ENCODE measurements at places on chromosomes 12 and 14. TPM values are rescaled to one million over a fixed set of nuclear protein-coding genes. Genes with fewer than 3 reads are reported as not detected.

DNA sequence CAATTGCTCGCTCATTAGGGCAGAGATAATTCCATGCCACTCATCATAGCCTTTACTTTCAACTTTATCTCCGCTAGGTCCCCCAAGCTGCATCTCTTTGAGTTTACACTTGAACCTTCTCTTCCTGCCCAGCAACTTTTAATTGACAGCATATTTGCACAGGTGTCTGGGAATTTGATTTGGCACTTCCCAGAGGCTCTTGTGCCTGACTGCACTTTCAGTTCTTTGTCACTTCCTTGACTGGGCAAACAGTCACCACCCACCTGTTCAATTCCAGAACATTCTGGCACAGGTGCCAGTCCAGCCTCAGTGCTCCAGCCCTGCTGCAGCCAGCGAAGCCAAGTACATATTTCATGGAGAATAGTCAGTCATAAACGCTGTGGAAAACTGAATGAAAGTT, 110.1 kb upstream of the LRIG3 start:
- H3K27me3 ChIP-seq: no peaks in the 10 kb centered on the region
- H3K27ac ChIP-seq: no peak overlapping the region
- no peak for DNase-seq
- no peaks in the 10 kb centered on the region for H3K36me3 ChIP-seq

- peak overlapping the region; percentile 76 for H3K4me3 ChIP-seq
- H3K27me3 ChIP-seq: peaks cover 71% of the 10 kb centered on the region
- no peak for DNase-seq
- H3K36me3 ChIP-seq: no peaks in the 10 kb centered on the region
- H3K27ac ChIP-seq: no peak overlapping the region
Measured at GRCh38 chr12:21941506-21942376, 515 bp upstream of the ABCC9 start.

DNA sequence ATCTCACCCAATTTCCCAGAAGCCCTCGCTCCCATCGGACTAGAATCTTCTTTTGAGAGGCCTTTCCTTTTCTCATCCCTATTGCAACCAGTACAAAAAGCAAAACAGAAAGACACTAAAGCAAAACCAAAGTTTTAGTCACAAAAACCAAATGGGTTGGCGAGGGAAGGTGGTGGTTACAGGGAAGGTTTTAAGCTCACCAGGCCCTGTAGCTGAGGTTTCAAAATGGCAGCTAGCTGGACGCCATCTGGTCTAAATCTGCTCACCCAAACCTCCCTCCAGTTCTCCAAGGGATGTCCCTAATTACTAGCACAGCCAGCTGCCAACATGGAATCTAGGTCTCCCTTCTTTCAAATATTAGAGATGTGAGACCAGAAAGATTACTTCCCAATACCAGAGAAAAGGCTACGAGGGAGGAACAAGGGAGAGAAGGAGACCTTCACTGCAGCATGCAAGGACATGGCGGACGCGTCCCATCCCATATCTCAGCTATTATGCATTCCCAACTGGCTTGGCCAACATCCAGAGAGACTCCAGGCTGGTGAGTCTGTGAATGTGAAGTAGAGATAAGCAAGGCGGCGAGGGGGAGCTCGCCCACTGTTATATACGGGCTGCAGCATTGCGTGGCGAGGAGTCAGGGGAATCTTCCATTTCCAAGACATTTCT, 70.8 kb downstream of the DPF3 start:
- no peak overlapping the region for H3K27ac ChIP-seq
- H3K4me1 ChIP-seq: no peaks in the 10 kb centered on the region
- no peaks in the 10 kb centered on the region for H3K27me3 ChIP-seq
- H3K4me3 ChIP-seq: no peak overlapping the region
- DNase-seq: no peak

The HPD gene
- not detected for total RNA-seq

DNA sequence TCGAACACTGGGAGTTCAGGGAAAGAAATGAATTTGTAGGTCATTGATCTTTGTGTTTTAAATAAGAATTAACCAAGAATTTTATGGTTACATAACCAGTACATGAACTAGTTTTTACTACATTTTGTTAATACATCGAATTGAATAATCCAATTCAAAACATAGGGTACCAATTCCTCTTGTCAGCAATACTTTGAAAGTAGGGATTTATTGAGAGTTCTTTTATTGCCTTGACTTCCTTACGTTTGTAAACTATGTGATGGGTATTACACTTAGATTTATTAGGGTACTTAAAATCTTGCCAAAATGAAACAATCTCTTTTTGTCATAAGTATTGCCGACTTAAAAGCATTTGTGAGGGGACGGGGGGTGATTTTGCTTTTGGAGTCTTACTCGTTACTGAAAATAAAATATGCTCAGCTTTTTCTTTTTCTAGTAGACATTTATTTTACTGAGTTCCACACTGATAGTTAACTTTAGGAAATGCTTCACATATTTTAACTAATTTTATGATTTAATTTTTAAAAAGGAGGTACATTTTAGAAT, 22.4 kb downstream of the SOCS2 start:
- DNase-seq: no peak
- H3K27ac ChIP-seq: no peak overlapping the region
- H3K36me3 ChIP-seq: no peaks in the 10 kb centered on the region

DNA sequence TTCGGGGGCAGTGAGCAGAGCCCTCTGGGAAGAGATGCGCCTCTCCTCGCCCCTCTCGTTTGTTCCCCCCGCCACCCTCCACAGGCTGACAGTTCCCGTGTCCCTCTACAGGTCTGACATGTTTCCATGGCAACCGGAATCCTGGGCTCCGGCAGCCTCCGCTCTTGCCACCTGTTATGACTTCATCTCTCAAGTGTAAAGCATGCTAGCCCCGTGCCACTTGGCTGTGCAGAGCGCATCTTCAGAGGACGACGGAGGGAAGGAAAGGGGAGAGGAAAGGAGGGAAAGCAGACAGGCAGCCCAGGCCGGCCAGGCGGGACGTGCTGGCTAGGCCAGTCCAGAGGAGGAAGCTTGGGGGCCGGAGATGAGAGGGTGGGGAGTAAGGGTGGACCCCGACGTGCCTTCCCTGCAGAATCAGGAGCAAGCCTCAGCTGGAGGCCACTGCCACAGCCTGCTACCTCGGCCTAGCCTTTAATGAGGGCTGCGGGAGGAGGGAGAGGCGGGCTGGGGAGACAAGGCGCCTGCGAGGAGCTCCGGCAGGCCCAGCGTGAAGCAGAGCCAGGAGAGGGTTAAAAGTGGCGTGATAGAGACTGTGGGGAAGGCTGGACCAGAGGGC, 214.3 kb downstream of the DPF3 start:
- peaks cover 32% of the 10 kb centered on the region for H3K4me1 ChIP-seq
- no peak for DNase-seq
- no peaks in the 10 kb centered on the region for H3K27me3 ChIP-seq
- no peaks in the 10 kb centered on the region for H3K36me3 ChIP-seq
- H3K27ac ChIP-seq: no peak overlapping the region

Measured in osteocyte (in vitro differentiated cells).